Mucosa of gallbladder (tissue), 1 donor: ENCODE measurements at places on chromosomes 6 and 20. TPM values are rescaled to one million over a fixed set of nuclear protein-coding genes. Genes with fewer than 3 reads are reported as not detected.

Gene TMEM74B
- total RNA-seq, result 2.0 TPM

Gene CCHCR1
- total RNA-seq, result 28.8 TPM

Gene SRSF12
- total RNA-seq, result 2.2 TPM

Gene PRDM1
- 16.9 TPM for total RNA-seq

Gene NR2E1
- total RNA-seq, result not detected

Gene SLC13A3
- 1.5 TPM for total RNA-seq

Gene HUS1B
- 0.46 TPM for total RNA-seq

Gene CAGE1
- total RNA-seq, result not detected

Gene PARD6B
- total RNA-seq, result 41.1 TPM

Gene BMP5
- 2.4 TPM for total RNA-seq

Gene SOX18
- total RNA-seq, result 30.1 TPM

Gene HCRTR2
- total RNA-seq, result not detected

DNA sequence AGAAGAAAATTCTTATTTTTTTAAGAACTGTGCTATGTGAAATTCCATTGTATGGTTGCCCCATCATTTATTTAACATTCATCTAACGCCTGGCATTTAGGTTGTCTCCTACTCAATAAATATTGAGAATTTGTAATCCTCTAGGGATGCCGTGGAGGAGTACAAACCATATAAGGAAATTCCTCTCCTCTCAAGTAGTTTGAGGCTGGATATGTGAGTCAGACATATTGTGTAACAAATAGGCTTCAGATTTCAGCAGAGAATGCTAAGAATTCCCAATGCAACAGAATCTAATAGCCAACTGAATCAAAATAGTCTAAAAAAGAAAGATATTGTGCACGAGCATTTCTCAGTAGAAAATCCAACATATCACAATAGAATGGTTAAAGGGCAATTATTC is 174.7 kb downstream of the OTOR start:
- no peak for DNase-seq

DNA sequence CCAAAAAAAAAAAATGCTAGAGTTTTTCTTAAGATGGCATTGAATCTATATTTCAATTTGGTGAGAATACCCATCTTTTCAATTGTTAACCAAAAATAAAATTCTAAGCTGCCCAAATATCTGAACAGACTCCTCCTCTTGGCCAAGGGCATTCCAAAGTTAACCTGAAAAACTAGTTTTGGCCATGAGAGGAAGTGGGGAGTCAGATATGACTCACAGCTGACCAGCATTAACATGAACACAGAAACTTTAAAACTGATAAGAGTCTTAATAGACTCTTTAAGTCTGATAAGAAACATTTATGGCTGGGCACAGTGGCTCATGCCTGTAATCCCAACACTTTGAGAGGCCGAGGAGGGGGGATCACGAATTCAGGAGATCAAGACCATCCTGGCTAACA is 171.3 kb downstream of the FAXC start:
- DNase-seq, result no peak

GRCh38 chr6:142927904-142928303 is 17.1 kb downstream of the HIVEP2 start:
- DNase-seq, result no peak

GRCh38 chr20:14759979-14760378 is 422.6 kb upstream of the FLRT3 start:
- no peak for DNase-seq

GRCh38 chr20:58127701-58128111 is 100.7 kb downstream of the ANKRD60 start:
- no peak for DNase-seq

DNA sequence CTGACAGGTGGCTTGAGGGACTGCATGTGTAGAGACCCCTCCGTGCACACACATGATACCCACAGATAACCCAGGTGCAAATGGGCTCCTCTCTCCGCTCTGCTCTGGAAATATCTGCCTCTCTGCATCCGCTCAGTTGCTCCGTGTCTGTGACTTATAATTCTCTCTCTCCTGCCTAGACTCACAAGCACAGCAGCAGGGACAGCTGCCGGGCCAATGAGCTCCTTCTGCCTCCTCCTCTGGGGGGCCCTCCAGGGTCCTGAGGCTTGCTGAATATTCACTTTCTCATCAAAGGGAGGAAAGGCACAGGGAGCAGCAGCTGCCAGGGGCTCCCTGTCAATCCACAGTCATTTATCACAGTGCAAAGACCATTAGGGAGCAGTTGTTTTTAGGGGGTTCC is 24.1 kb downstream of the LRFN2 start:
- DNase-seq, result no peak

- DNase-seq, result peak; percentile 69
Measured at GRCh38 chr6:36028877-36029324, 1.3 kb downstream of the MAPK14 start.

DNA sequence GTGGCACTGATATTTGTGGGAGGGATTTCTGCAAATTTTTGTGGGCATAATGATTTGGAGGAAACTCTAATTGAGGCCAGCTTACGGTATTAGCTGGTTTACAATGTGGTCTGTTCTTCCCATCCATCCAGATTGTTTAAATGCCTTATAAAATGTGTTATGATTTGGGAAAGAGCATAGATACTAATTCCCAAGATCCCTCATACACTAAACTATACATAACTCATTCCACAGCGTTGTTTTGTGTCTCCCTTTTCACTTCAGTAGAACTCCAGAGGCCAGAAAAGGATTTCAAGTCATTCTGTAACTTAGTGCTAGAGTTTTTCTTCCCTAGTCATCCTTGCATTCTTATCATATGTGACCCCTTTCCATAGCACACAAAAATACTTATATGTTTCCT is 292.6 kb upstream of the NT5E start:
- DNase-seq, result no peak

- no peak for DNase-seq
Measured at GRCh38 chr6:69019832-69020231, 384.8 kb downstream of the ADGRB3 start.

DNA sequence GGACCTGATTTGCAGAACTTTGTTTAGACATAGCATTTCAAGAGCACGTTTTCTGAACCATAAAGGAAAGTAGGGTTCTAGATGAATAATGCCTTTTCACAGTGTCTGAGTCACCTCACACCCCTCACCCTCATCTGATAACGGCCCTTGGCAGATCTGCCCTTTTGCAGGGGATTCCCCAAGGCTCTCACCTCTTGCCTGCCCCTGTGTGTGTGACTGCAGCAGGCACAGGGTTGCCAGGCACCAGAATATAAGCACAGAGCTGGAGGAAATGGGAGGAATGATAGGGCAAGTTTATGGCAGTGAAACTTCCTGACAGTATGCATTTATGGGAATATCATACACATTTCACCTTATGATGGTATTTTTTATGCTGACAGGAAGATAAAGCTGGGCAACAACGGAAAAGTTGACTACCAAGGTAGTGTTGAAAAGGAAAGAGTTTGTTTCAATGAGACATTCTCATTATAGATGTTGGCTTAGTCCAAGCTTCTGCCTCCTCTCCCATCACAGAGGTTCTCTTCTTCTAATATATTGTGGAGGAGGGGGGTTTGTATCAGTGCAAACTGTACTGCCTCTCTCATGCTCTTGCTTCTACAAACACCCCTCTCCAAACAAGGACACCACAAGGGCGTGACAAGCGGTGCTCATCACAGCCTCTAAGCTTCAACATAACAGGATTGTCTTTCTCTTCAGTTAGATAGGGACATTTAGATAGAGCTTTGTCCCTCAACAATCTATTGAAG is 101.5 kb upstream of the BACH2 start:
- no peak for DNase-seq

DNA sequence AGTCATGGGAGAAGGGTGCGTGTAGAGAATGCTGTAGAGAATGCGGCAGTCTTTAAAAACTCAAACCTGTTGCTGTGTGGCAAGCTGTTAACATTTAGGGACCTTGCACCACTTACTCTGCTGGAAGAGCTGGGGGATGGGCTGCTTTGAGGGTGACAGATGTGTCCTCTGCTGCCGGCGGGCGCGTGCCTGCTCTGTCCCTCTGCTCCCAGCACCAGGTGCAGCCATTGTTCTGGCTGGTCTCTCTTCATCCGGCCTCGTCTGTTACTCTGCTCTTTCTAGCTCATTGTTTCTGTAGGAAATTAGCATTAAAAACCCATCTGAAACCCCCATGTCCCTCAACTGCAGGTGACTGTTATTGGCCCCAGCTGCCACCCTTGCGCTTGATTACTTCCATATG is 78.5 kb downstream of the CBFA2T2 start:
- DNase-seq, result no peak

DNA sequence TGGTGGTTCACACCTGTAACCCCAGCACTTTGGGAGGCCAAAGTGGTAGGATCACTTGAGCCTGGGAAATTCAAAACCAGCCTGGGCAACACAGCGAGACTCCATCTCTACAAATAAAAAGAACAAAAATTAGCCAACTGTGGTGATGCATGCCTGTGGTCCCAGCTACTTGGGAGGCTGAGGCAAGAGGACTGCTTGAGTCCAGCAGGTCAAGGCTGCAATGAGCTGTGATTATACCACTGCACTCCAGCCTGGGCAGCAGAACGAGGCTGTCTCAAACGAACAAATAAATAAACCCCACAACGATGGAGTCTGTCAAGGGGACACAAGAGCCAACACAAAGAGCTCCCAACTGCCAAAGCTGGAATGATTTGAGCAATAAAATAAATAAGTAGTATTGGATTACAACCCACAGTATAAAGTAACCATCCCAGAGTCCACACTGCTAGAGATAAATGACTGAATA is 13.5 kb downstream of the ZMYND8 start:
- DNase-seq, result no peak
